ENCODE measurements at places on chromosomes 3 and 15.

GRCh38 chr15:86267892-86268291 is 188.2 kb downstream of the AGBL1 start:
- DNase-seq, result no peak

DNA sequence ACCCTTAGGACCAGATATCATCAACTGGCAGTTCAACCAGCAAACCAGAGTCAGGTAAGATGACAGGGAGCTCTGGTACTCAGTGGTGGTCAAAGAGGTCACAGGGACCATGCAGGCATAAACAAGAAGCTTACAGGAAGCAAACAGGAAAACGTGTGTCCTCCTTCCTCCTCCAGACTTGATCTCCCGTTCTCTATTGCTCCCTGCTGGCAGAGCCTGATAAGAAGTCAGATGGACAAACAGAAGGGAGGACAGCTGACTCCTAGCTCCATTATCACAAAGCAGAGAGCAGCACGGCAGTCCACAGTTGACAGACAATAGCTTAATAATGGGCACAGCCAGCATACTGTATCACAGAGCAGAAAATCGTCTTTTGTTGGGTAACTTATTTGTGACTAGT is 156.5 kb upstream of the SLC2A2 start:
- no peak for DNase-seq

GRCh38 chr15:63602595-63602994 is 5.4 kb downstream of the FBXL22 start:
- DNase-seq, result no peak

DNA sequence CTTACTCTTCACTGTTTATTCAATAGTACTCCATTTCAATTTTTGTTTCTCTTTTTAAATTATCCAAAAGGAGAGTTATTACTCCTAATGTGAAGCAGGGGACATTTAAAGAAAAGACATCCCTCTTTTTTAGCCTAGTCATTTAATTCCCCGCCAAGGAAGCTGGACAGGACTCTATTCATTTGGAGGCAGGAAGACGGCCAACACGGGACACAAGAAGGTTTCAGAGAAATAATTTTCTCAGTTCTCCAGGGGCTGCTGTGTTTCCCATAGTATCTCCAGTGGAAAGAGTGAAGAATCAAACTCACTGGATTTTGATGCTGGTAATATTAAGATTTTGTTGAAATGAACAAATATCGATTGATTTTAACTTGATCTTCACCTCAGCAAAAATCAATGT is 833.7 kb downstream of the ROBO2 start:
- no peak for DNase-seq

DNA sequence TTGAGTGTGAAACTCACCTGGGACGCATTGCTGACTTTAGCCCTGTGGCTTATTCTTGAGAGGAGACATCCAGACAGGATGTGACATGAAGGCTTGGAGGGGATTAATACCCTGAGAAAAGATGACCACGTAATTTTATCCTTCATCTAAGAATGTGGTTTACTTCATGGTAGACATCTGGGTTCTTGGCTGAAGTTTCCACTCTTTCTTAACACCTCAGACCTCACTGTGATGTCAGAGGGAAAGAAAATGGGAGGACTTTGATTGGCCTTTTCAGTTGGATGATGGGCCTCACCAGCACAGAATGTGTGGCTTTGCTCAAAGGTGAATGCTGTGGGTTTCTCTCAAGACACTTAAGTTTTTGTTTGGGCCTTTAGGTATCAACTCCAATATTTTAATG is 16.5 kb downstream of the GORASP1 start:
- no peak for DNase-seq

DNA sequence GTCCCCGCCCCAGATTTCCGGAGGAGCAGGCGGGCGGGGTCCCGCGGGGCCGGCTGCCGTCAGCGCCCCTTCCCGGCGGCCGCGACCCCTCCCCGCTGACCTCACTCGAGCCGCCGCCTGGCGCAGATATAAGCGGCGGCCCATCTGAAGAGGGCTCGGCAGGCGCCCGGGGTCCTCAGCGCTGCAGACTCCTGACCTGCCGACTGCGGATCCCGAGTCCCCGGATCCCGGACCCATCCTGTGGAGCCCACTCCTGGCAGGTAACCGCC is at the start of gene TRH:
Gene TRH (plus strand): TSS at position 157 of the 269 bp plus-strand sequence. CDS start 1,097 bp downstream, outside the sequence.
- no peak for DNase-seq

- no peak for DNase-seq
These were observed 98.5 kb upstream of the PSMD6 start for GRCh38 chr3:64121750-64122311.

DNA sequence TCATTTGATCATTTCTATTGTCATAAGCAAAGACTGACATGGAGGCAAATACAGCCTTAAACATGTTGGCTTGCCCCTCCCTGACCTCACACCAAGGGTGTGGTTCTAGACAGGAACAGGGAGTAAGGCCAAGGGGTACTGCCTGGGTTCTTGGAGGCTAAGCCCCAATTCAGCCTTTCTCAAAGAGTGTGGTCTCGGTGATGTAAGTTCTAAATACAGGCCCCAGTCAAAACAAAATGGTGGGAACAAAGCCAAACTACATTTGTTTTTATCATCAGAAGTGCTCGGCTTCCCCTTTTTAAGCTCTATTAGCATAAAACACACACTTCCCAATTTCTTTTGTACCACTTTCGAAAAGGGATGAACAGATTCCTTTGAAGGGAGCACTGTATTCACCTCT is 129.5 kb downstream of the ATP8B4 start:
- no peak for DNase-seq

- no peak for DNase-seq
These were observed 5.0 kb upstream of the TNK2 start for GRCh38 chr3:195913382-195913781.

- no peak for DNase-seq
These were observed 123.6 kb upstream of the VEPH1 start for GRCh38 chr3:157626817-157627216.

- no peak for DNase-seq
These were observed 144.1 kb downstream of the ALDH1A2 start for GRCh38 chr15:57921371-57921770.

- no peak for DNase-seq
These were observed 6.6 kb downstream of the ISLR2 start for GRCh38 chr15:74136814-74137536.

GRCh38 chr15:27965546-27965945 is 133.6 kb downstream of the OCA2 start:
- no peak for DNase-seq

- DNase-seq, result no peak
These were observed 925.1 kb upstream of the NR2F2 start for GRCh38 chr15:95405447-95405846.

DNA sequence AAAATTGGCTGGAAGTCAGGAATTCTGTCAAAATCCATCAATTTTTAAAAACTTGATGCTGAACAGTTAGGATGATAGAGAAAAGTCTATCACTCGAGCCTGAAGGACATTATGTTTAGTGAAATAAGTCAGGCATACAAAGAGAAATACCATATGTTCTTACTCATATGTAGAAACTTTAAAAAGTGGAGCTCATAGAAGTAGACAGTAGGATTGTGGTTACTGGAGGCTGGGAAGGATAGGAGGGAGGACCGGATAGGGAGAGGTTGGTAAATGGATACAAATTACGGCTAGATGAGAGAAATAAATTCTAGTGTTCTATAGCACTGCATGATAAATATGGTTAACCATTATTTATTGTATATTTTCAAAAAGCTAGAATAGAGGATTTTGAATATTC is 389.5 kb upstream of the RASGRP1 start:
- DNase-seq, result no peak

GRCh38 chr15:82647835-82648256 is 683 bp upstream of the CPEB1 start:
- no peak for DNase-seq

DNA sequence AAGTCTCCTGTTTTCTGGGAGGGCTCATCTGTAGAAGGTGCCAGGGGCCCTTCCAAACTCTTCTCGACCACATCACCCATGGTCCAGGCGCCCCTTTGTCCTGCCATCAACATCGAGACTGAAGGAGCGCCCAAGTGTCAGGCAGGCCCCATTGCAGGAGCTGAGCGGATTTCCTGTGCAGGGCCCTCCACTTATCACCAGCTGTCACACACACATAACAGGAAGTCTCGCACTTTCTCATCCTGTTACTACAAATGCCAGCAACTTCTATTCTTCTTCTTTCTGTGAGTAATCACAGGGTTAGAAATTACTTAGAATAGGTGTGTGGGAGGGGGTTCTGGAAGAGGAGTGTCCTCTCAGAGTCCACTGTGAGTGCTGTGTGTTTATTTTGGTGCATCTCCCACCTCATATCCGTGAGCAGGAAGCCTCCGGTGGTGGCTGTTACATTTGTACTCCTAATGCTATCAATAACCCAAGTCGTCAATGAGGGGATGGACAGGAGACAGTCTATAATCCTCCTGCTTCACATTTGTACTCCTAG is at the start of gene KLHL6:
Gene KLHL6 (minus strand): TSS at position 166 of the 541 bp plus-strand sequence. CDS start 53 bp downstream, at position 113.
- DNase-seq, result peak; percentile 51

GRCh38 chr3:170532573-170532972 is 53.3 kb downstream of the SLC7A14 start:
- no peak for DNase-seq

GRCh38 chr15:62421289-62421688 is 256.2 kb upstream of the C2CD4B start:
- no peak for DNase-seq

DNA sequence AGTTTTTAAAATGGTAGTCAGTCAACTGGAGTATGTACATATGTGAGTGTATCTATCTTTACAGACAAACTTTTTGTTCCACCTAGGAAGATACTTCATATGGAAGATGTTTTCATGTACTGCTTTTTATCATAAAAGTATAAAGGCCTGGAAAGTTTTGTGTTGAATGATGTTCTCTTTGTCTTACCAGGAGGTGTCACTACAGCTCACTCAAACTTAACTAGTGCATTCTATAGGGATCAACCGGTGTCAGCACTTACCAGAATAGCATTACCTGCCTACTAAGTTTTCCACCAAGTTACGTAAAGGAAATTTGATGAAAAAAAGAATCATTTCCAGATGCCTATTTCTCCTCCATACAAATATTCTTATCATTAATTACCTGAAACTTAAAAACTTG is 522.6 kb upstream of the SEMA6D start:
- DNase-seq, result no peak

GRCh38 chr3:37909067-37909911 is 47.6 kb downstream of the CTDSPL start:
- DNase-seq, result no peak

GRCh38 chr3:138065949-138066348 is 49.5 kb downstream of the DZIP1L start:
- no peak for DNase-seq

GRCh38 chr15:80550908-80551260 is 144.2 kb upstream of the ABHD17C start:
- no peak for DNase-seq

DNA sequence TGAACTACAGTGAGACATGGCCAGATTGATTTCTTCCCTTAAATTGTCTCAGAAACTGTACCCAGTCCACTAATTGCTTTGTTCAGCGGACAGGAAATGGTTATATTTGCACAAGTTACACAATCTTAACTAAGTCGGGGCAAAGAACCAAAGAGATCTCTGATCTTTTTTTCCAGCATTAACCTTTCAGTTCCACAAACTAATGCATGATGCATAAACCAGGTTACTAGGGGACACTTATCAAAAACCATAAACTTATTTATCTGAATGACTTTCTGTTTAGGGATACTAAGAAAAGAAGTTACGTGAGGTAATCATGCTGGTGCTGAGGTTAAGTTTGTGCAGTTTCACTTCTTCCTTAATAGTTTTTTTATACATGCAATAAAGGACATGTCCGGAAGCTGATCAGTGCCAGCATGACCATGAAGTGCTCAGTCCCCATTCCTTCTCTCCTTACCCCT is 22.4 kb downstream of the FNDC3B start:
- DNase-seq, result no peak

DNA sequence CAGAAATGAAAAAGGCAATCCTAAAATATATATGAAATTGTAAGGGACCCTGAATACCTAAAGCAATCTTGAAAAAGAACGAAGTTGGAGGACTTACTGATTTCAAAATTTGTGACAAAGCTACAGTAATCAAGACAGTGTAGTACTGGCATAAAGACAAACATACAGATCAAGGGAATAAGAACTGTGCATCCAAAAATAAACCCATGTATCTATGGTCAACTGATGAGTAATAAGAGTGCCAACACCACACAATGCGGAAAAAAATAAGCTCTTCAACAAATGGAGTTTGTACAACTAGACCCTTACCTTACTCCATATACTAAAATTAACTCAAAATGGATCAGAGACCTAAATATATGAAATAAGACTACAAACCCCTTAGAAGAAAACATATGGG is 29.6 kb downstream of the GSK3B start:
- no peak for DNase-seq

GRCh38 chr3:151772825-151773480 is 39.2 kb downstream of the AADACL2 start:
- DNase-seq, result no peak

DNA sequence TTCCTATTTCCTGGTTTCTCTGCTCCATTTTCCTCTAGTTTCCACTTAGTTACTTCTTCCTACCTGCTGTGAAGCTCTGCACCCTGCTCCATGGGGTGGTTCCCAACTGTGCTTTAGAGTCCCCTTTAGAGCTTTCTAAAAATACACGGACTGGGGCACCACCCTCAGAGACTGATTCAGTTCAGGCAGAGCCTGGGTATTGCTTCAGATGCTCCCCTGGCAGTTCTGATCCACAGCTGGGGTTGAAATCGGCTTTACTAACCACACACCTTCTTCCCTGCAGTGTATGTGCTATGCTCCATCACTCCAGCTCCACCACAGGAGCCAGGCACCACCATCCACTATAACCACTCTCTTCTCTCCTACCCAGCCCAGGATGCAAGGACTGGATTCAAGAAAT is 12.6 kb downstream of the ANP32A start:
- no peak for DNase-seq

GRCh38 chr15:80331886-80332406 is 72.2 kb upstream of the ARNT2 start:
- DNase-seq, result no peak

- DNase-seq, result no peak
These were observed 31.5 kb upstream of the TRH start for GRCh38 chr3:129943020-129943419.

- DNase-seq, result no peak
These were observed 213.2 kb upstream of the IL12A start for GRCh38 chr3:159775372-159775961.

DNA sequence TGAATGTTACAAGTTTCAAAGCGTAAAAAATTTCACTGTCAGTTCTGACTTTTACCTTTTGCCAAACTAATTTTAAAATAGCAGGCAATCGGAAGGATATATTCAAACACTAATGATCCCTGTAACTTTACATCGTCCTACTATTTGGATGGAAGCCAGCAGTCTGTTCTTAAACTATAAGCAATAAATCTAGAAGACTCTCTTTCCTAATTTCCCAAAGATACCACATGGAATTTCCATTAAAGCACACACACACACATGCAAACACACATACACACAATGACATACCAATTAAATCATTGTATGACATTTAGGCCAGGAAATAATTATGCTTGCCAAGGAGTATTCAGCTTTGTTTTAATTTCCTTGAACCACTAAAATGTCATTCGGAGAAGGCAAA is 32.0 kb downstream of the IL17RD start:
- DNase-seq, result no peak

DNA sequence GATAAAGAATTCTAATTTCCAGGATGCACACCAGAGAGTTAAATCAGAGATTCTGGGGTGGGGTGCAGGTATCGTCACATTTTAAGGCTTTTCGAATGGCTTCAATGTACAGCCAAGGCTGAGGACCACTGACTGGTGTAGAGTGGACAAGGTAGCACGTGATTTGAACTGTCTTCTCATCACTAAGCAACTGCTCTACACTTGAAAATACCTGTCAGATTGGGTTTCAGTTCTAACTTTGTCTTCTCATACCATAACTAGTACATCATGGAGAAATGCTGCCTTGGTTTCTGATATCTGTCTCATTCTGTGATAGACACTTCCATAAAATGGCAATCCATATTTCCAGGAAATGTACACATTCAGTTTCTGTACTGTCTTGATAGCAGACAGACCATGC is 58.0 kb upstream of the MRPL3 start:
- no peak for DNase-seq
